ENCODE measurements at places on chromosomes 1 and 21. TPM values are rescaled to one million over a fixed set of nuclear protein-coding genes. Genes with fewer than 3 reads are reported as not detected.

The MAP7D1 gene
- 234 TPM for total RNA-seq

The CD164L2 gene
- total RNA-seq: not detected

The HORMAD1 gene
- total RNA-seq: not detected

The GPR52 gene
- total RNA-seq: 0.30 TPM

The SIKE1 gene
- 87.6 TPM for total RNA-seq

The AGPAT3 gene
- total RNA-seq: 60.2 TPM

The NEXN gene
- total RNA-seq: 4.2 TPM

The GPR153 gene
- 1.9 TPM for total RNA-seq

The CDA gene
- total RNA-seq: 15.0 TPM

GRCh38 chr1:201009962-201010645 lies 13.4 kb downstream of the KIF21B start:
- DNase-seq: no peak

GRCh38 chr1:157482174-157482573 lies 70.1 kb downstream of the FCRL5 start:
- no peak for DNase-seq

- no peak for DNase-seq
Observed at GRCh38 chr1:36107394-36107793, 17.6 kb downstream of the COL8A2 start.

GRCh38 chr1:48233666-48234485 lies 11.4 kb downstream of the SLC5A9 start:
- no peak for DNase-seq

DNA sequence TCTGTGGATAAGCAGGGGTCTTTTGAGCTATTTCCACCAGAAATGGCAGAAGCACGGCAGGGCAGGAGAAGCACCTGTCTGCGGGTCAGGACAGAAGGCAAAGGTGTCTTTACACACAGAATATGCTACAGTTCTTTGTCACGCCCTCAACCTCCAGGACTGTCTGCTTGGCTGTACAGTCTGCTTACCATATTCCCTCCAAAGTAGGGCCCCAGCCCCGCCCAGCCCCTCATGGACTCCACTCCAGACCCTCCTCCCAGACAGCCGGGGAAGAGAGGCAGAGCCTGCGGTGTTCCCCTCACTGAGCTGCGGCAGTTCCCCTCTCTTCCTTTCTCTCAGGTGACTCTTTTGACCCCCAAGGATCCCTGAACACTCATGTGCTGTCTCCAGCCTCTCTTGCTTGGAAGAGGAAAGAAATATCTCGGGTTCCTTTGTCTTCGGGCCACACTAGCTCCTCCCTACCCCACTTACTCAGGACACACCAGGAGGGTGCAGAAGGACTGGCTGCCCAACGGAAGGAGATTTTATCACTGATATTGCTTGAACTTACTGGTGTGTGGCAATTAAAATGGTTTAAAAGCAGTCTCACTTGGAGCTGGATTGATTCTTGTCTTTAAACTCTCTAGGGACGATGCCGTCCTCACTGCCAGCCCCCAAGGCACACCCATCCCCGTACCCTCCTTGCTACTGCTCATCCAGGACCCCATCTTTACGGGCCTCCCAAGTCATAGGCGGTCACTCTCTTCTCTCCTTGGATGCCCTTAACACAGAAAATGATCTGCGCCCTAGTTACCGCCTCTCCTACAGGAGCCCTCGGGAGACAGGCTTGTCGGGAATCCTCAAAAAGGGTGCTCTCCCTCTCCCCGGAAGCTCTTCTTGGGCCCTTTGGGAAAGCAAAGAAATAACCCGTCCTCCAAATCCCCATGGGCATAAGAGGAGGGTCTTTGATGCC lies 169.7 kb downstream of the TOMM20 start:
- no peak for DNase-seq

- DNase-seq: no peak
Observed at GRCh38 chr1:116879478-116880133, 30.1 kb upstream of the PTGFRN start.

DNA sequence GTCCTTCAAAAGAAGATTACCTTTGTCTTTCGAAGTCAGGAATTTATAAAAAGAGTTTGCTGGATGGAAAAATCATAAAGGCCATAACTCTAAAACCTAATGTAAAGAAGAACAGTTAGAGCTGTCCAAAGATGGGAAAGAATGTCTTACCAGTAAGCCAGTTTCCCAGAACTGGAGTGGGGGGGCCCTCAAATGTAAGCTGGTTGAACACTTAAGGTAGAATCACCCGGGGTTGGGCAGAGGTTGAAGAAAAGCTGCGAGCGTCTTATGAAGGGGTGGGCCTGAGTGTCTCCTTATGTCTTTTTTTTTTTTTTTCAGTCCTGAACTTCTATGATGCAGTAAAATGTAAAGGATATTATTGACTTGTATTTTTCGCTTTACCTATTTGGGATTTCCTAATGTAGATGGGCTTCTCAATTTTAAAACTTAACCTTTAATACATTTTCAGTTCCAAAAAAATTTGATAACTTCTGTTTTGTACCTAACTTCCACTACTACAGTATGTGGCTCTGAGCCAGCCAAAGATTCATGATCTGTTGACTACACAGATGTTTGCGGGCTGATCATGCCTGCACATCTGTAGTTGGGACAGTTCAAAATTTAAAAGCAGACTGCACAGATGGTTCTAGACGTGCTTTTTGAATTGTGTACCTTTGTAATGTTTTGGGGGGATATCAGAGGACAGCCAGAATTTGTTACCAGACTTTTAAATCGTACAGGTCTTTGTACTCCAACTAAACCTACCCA lies 43.6 kb downstream of the NFYC start:
- no peak for DNase-seq

- no peak for DNase-seq
Observed at GRCh38 chr1:1827089-1827848, 49.0 kb upstream of the NADK start.

- DNase-seq: no peak
Observed at GRCh38 chr1:5125208-5125607, 470.8 kb downstream of the AJAP1 start.

GRCh38 chr1:108627256-108627655 lies 33.6 kb downstream of the HENMT1 start:
- no peak for DNase-seq

- peak; percentile 77 for DNase-seq
Observed at GRCh38 chr1:203153989-203154821, 21.4 kb downstream of the MYBPH start.

DNA sequence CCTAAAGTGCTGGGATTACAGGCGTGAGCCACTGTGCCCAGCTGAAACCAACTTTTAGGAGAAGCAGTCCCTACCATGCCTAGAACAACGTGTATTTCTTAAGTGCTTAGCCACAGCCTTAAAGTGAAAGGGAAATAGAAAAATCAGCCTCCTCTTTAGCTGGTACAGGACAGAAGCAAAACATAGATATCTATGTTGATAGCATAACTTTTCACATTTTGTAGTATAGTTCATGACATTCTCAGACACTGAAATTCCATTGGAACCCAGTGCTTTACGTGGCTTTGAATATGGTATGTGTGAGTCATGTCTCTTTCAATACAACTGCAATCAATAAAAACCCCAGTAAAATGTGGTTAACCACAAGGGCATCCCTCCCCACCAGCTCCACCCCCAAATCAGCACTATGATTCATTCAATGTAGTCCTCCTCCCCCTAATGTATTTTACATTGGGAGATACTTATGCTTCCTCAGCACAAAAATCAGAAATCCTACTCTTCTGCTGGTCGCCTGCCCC lies 32.1 kb downstream of the TGFB2 start:
- peak; percentile 98 for DNase-seq

- no peak for DNase-seq
Observed at GRCh38 chr1:33358114-33358794, 37.4 kb upstream of the A3GALT2 start.

DNA sequence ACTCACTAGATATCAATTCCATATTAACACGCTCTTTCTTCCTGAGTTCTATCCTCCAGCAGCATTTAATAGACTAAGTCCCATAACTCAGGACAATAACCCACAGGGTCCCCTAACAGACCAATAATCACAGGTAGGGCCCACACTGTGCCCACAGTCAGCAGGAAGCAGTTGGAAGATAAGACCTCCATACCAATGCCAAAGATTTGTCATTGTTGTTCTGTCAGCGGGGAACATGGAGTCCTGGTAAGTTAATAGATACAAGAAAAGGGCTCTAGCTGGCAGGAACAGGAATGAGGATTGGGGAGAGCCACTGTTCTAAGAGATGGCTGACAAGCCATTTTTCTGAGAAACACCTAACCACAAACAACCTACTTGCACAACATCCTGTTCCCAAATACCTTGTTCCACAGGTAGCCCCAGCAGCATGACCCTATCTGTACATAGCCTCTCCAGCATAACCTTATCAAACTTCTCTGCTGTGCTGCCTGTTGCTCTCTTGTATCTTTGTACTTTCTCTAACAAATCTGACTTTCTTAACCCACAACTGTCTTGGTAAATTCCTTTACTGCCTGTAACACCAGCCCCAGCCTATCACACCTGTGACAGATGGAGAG lies 142.0 kb upstream of the KCNJ15 start:
- no peak for DNase-seq

DNA sequence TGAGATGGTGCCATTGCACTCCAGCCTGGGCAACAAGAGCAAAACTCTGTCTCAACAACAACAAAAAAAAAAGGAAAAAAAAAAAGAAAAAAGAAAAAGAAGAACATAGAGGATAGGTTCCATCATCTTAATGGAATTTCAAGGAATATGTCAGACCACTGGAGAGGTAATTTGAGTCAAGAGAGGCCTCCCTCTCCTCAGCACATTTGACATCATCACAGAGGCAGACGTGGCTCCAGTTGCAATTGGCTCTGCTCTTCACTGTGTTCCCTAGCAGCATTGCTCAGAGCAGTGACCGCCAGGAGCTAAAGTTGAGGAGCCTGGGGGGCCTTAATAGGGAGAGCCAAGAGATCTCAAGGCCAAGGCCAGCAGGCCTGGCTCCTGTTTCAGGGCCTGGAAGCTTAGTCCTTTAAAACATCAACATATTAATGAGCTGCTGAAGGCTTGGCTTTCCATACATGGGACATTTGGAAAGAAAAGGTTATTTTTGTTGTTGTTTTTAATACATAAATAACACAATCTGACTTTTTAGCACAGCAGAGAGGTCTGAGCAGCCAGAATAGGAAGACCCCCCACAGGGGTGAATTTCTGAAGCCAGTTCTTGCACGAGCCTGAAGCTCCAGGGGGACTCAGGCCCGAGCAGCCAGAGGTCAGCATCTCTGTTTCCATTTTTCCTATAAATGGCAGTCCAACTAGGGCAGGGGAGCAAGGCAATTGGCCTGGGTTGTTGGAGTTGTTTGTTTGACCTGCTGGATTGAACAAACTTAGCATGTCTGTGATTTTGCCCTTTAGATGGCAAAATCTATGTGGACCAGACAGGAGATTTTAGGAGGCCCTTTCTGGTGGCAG lies 118.3 kb upstream of the FGGY start:
- DNase-seq: no peak

DNA sequence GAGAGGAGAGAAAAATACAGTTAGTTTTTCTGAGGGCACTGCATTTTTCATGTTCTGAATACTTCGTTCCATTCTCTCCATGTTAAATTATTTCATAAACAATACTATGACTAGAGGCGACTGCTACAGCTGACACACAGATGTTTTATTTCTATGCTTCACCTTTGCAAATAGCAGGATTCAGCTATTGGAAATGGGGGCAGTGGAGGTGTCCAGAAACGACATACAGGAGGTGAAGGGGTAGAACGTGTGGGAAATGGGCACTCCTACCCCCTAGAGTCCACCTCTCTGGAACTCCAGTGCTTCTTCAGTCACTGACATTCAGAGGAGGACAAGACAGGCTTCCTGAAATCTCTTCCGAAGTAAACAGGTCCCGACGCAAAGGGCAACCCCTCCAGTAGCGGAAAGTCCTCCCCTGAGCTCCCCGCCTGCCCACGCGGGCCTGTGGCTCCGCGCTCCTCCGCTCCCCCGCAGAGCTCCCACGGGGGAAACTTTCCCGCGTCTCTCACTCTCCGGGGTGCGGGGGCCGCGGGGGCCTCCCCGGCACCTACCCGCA lies 480 bp downstream of the DPYD start:
- DNase-seq: peak; percentile 55

DNA sequence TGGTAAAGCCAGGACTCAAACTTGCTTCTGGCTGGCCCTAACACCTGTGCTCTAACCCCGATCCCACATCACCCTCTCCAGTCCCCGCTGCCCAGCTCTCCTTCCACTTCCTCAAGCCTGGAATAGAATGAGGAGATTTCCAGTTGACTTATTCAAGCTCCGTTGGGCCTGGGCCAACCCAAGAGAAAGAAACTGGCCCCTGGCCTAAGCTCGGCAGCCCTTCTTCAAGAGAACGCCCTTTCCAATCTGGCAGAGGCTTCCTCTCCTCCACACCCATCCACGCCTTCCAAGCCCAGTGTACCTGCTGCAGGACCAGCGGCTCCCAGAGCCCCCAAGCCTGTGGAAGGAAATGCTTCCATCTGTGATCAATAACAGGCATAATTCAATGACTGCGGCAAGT lies 51.9 kb downstream of the LRRN2 start:
- no peak for DNase-seq

DNA sequence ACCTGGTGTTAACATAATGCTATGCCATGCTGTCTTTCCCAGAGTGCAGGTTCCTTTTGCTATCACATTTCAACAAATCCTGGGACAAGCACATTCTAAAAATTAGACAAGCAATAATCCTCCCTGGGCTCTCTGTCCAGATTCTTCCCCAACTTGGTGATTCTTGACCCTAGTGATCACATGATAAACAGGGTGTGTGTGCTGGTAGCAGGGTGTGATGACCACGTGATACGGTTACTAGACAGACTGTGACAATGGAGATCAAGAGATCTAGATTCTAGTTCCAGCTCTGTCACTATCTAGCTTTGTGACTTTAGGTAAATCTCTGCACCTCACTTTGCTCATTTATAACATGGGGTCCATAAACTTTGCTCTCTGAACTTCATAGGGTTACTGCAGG lies 61.9 kb upstream of the HSD17B7 start:
- no peak for DNase-seq

DNA sequence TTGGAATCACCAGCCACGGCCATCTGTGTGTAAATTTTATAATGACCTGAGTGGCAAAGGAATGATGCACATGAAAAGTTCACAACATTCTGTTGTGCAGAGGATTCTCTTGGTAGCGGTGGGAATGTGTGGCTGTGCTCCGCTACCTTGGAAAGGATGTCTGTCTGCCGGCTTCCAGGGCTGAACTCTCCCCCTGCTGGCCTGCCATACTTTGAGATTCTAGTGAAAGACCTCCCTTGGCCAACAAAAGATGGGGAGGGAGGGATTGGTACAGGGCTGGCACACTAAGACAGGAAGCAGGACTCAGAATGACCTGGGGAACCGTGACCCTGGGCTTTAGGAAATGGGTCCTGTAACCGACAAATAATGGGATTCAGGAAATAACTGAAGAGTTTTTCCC lies 194.5 kb upstream of the PLD5 start:
- no peak for DNase-seq

Measured in HT1080 (cell line).